ENCODE measurements at places on chromosomes 3 and 15. TPM values are rescaled to one million over a fixed set of nuclear protein-coding genes. Genes with fewer than 3 reads are reported as not detected.

DNA sequence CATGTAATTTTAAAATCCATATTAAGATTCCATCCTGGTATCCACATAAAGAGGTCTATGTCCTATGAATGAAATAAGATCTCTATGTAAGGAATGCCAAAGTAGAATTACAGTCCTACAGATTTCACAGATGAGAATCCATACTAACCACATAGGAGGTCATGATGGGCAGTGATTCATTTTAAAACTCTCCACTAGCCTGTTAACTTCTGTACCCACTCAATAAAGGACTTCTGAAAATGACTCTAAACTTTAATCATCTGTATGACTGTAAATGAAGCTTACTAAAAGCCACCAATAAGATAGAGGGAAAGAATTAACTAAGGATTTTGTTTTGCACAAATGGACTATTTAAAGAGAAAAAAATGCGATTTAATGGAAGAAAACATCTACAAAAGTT lies 28.7 kb downstream of the MORC1 start:
- DNase-seq = no peak
- H3K4me1 ChIP-seq = no peaks in the 10 kb centered on the region
- H3K27me3 ChIP-seq = peaks cover 32% of the 10 kb centered on the region
- H3K27ac ChIP-seq = no peak overlapping the region

DNA sequence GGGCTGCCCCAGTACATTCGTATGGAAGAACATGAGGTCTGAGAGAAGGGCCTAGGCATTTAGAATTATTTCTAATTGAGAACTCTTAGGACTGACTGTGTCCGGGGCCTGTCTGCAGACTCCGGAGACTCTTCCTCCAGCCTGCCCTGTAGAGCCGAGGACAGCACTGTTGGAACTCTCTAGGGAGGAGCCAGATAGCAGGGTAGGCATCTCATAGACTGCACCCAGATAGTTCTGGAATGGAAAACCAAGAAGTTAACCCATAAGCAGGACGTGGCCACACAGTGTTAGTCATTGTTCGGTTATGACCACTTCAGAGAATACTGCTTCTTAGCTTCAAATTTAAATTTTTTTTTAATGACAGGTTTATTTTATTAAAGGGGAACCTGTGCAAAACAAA lies 59.5 kb downstream of the SNRK start:
- no peak overlapping the region for H3K4me3 ChIP-seq
- H3K36me3 ChIP-seq = peaks cover 97% of the 10 kb centered on the region
- H3K27me3 ChIP-seq = no peaks in the 10 kb centered on the region
- H3K27ac ChIP-seq = peak overlapping the region; percentile 89

DNA sequence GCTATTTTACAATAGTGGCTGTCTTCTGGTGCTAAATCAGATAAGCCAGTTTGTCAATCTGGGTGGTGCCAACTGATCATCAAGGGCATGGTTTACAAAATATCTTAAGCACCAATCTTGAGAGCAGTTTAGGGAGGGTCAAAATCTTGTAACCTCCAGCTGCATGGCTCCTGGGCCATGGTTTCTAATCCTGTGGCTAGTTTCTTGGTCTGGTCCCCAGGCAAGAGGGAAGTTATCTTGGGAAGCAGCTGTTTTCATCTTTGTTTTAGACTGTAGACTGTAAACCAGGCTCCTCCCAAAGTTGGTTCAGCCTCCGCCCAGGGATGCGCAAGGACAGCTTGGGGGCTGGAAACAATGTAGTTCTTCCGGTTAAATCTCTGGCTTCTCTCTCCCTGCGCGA lies 166.8 kb downstream of the IL1RAP start:
- no peak overlapping the region for H3K27ac ChIP-seq
- no peak for DNase-seq
- no peaks in the 10 kb centered on the region for H3K4me1 ChIP-seq
- no peak overlapping the region for H3K4me3 ChIP-seq
- H3K27me3 ChIP-seq = peaks cover 6% of the 10 kb centered on the region
- H3K36me3 ChIP-seq = no peaks in the 10 kb centered on the region

DNA sequence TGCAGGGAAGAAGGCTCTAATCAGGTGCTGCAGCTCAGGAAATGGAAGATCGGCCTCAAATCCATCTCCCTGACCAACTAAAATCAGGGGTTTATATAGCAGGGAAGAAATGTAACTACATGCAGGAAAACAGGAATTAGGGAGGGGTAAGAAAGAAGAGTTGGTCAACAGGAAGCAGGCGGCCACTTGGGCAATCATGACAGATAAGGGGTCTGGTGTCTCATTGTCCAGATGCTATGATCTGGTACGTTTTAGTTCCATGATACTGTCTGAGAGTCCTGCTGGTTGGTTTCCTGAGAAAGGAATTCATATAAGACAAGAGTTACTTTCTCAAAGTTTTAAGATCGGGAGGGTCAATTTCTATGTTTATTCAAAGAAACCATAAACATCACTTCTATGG lies 24.2 kb downstream of the KATNBL1 start:
- H3K27me3 ChIP-seq = no peaks in the 10 kb centered on the region
- no peak for DNase-seq
- H3K27ac ChIP-seq = no peak overlapping the region
- H3K36me3 ChIP-seq = peaks cover 35% of the 10 kb centered on the region
- H3K4me3 ChIP-seq = no peak overlapping the region
- peaks cover 2% of the 10 kb centered on the region for H3K4me1 ChIP-seq

DNA sequence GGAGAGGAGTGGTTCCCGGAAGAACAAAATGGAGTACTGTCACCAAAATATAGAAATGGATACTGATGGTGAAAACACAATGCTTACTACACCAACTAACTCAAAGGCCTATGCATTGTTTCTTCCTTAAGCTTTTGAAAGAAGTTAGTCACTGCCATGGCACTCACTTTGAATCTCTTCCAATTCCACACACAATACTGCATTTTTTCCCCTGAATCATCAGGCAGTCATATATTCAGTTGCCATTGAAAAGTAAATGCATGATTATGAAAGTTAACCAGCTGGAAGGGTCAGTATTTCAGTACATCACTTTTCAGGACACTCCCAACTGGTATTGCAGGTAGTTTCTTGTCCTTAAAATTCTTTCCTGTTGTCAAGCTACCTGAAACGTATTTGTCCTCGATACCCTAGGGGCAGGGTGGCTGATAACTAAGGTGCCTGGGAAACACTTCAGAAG lies 9.0 kb upstream of the LRRFIP2 start:
- no peak overlapping the region for H3K27ac ChIP-seq
- no peak overlapping the region for H3K4me3 ChIP-seq
- H3K4me1 ChIP-seq = peaks cover 23% of the 10 kb centered on the region
- peaks cover 12% of the 10 kb centered on the region for H3K36me3 ChIP-seq
- DNase-seq = no peak

DNA sequence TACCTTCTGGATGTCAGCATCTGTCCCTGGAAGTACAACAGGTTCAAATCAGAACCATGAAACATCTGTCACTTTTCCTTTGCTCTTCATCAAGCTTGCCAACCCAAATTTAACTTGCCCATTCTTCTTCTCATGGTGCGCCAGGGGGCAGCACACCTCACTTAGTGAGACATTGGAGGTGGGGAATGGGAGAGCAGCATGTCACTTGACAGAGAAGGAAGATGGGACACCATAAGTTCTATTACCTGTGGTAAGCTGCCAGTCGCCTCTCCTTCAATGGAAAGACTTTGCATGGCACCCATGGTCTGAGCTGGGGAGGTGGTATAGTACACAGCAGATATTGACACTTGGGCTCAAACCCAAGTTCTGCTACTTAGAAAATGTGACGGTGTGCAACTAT lies 2.9 kb downstream of the SCN5A start:
- peaks cover 5% of the 10 kb centered on the region for H3K27me3 ChIP-seq
- peak; percentile 27 for DNase-seq
- no peaks in the 10 kb centered on the region for H3K36me3 ChIP-seq

GRCh38 chr15:70931821-70932220 lies 39.2 kb downstream of the LRRC49 start:
- H3K27ac ChIP-seq = no peak overlapping the region
- peaks cover 2% of the 10 kb centered on the region for H3K4me1 ChIP-seq
- DNase-seq = no peak
- no peaks in the 10 kb centered on the region for H3K36me3 ChIP-seq

- H3K4me3 ChIP-seq = no peak overlapping the region
- no peak for DNase-seq
- H3K36me3 ChIP-seq = peaks cover 85% of the 10 kb centered on the region
Measured at GRCh38 chr15:67174864-67175573, 79.4 kb downstream of the AAGAB start.

DNA sequence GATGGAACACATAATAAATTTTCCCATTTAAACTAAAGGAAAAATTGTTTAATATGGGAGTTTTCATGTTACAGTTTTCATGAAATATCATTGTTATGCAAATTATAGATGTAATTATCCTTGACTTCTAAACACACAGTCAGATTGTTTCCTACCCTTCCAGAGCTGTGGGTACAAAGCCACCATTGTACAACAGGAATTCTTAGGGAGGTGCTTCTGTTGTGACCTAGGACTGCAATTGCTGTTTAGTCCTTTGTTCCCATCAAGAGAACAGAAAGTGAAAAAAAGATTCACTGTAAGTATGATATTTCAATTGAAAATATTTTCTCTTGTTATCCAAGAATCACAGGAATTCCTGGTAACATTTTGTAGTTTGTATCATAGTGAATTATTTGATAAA lies 455.3 kb upstream of the NAALADL2 start:
- no peak for DNase-seq
- no peaks in the 10 kb centered on the region for H3K36me3 ChIP-seq
- H3K27ac ChIP-seq = no peak overlapping the region
- no peaks in the 10 kb centered on the region for H3K4me1 ChIP-seq
- no peak overlapping the region for H3K4me3 ChIP-seq

- H3K36me3 ChIP-seq = peaks cover 17% of the 10 kb centered on the region
- no peak overlapping the region for H3K4me3 ChIP-seq
- H3K4me1 ChIP-seq = no peaks in the 10 kb centered on the region
- DNase-seq = no peak
- no peaks in the 10 kb centered on the region for H3K27me3 ChIP-seq
Measured at GRCh38 chr3:45518376-45519135, 76.0 kb upstream of the LIMD1 start.

DNA sequence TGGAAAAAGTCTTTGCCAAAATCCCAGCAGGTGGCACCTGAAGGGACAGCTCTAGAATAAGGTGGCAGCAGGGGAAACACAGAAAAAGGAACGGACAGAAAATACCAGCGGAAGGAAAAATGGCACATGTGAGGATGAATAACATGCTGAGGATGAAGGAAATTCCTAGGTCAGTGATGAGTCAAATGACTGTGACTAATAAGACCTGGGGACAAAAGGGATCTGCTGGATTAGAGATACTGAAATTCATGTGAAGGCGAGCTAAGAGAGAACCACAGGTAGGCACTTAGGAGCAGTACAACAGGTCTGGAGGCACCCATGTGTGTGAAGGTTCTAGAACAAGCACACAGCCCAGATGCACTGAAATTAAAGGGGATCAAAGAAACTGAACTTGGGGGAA lies 482.5 kb downstream of the FOXP1 start:
- no peak for DNase-seq
- H3K4me1 ChIP-seq = peaks cover 71% of the 10 kb centered on the region
- H3K36me3 ChIP-seq = peaks cover 23% of the 10 kb centered on the region
- H3K27ac ChIP-seq = no peak overlapping the region
- H3K27me3 ChIP-seq = no peaks in the 10 kb centered on the region
- H3K4me3 ChIP-seq = no peak overlapping the region

DNA sequence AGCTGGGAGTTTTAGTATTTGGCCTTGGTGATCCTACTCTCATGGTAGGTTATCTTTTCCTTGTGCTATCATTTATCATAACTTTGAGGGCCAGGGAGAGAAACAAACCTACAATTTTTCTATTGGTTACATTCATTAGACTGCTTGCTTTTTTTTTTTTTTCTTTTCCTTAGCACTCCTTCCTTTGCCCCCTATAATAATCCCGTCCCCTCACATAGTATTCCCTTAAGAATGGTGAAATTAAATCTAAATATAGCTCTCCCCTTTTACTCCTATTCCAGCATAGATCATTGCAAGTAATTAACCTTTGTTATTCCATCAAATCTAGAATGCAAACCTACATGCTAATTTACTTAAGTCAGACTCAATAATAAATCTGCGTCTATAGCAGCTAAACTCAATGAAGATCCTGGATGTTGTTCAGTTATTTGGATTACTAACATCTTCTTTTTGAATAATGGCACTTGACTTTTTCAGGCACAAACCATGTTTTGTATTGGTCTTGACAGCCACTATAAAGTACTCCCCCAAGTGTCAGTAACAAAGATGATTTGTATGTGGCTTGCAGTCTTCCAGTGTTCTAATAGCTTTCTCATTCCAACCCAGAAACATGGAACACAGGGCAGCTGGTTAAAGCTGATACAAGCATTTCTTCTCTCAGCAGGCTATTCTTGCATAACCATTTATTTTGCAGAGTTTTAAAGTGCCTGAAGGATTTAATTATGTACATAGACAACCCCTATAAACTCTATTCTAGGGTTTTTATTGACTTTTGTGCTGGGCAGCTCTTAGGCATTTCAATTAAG lies 420.6 kb downstream of the MECOM start:
- DNase-seq = no peak
- H3K27me3 ChIP-seq = peaks cover 19% of the 10 kb centered on the region

GRCh38 chr3:28349469-28350000 lies 911 bp upstream of the AZI2 start:
- H3K4me3 ChIP-seq = peak overlapping the region; percentile 89
- peaks cover 52% of the 10 kb centered on the region for H3K4me1 ChIP-seq
- DNase-seq = no peak
- peaks cover 48% of the 10 kb centered on the region for H3K36me3 ChIP-seq
- no peaks in the 10 kb centered on the region for H3K27me3 ChIP-seq

RETNLB gene
- not detected for total RNA-seq

MORC1 gene
- not detected for total RNA-seq

CYP11A1 gene
- not detected for total RNA-seq

TLR9 gene
- total RNA-seq = 0.55 TPM

SCG5 gene
- 3.8 TPM for total RNA-seq

GPR62 gene
- not detected for total RNA-seq

CPA3 gene
- total RNA-seq = not detected

PSTPIP1 gene
- total RNA-seq = 187 TPM

SYNM gene
- 5.7 TPM for total RNA-seq

COL6A5 gene
- total RNA-seq = 0.05 TPM

DCBLD2 gene
- 1.4 TPM for total RNA-seq

DPPA2 gene
- not detected for total RNA-seq

ESYT3 gene
- 0.43 TPM for total RNA-seq

CGGBP1 gene
- total RNA-seq = 105 TPM

HTR3E gene
- total RNA-seq = not detected

COLQ gene
- total RNA-seq = 3.6 TPM

CLRN1 gene
- not detected for total RNA-seq

Data from activated CD4-positive, alpha-beta memory T cell treated with anti-CD3 and anti-CD28 coated beads, Interleukin-2, amount 10 ng/mL, durations not matched to agents 7 days and 5 days (primary cell).